Activated CD4-positive, alpha-beta T cell treated with anti-CD3 and anti-CD28 coated beads, Interleukin-2, amount 50 U/mL, for 24 hours (primary cell): ENCODE measurements at places on chromosomes 1 and 21.

DNA sequence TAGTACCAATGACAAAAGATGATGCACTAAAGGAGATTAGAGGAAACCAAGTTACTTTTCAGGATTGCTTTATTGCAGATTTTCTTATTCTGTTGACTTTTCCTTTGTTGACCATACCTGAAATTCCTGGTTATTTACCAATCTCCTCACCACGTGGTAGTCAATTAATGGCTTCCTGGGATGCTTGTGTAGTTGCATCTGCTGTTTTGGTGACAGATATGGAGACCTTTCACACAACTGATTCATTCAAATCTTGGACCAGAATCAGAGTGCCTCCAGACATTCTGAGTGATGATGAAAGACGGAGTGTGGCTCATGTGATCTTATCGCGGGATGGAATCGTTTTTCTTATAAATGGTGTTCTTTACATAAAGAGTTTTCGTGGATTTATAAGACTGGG is 91.3 kb downstream of the CATSPERE start:
- no peak for DNase-seq

GRCh38 chr1:162087111-162087510 is 17.6 kb downstream of the NOS1AP start:
- DNase-seq, result no peak

- no peak for DNase-seq
These were observed 20.1 kb downstream of the DISP3 start for GRCh38 chr1:11498956-11499594.

DNA sequence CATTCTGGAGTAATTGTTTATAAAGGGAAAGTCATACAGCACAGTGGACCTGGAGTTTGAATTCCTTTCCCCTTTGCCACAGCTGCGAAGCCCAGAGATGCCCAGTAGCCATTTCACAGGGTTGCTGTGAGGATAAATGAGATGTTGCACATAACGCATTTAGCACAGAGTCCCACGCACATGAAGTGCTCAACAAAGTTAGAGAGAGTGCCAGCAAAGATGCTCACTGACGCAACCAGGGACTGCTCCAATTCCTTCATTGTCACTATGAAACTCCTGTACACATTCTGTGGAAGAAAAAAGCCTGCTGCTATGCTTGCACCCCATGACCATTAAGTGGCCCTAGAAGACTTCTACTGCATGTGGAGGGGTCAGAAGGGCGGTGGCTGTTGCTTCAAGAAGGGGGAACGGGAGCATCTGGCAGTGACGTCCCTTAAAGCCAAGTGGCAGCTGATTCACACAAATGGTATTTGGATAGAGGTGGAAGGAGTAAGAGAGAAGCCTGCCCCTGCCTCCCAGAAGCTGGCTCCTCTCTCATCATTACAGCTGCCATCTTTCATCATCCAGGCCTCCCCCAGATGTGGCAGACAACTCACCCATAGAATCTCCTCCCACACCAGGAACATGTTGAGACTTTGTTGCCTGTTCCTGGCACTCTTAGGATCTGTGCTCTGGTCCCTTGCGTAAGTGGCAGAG is 26.5 kb upstream of the VAV3 start:
- no peak for DNase-seq

DNA sequence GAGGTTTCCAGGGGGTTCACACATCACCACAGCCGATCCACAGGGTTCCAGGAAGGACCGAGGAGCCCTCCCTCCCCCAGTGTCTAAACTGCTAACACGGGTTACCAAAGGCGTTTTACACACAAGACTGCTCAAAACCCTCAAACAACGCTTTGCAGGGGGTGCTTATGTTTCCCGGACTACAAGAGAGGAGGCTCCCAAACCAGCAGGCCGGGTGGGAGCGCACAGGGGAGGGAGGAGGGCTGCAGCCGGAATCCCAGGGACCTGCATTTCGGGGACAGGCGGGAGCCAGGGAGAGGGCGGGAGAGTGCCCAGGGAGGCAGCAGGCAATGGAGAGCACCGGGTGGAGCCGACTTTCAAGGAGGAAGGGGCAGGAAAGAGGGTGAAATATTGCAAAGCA is 50.8 kb downstream of the ACBD3 start:
- DNase-seq, result no peak

- DNase-seq, result no peak
These were observed 42.0 kb downstream of the ADSS2 start for GRCh38 chr1:244409701-244410100.
